ENCODE measurements at places on chromosomes 6 and 20. TPM values are rescaled to one million over a fixed set of nuclear protein-coding genes. Genes with fewer than 3 reads are reported as not detected.

DNA sequence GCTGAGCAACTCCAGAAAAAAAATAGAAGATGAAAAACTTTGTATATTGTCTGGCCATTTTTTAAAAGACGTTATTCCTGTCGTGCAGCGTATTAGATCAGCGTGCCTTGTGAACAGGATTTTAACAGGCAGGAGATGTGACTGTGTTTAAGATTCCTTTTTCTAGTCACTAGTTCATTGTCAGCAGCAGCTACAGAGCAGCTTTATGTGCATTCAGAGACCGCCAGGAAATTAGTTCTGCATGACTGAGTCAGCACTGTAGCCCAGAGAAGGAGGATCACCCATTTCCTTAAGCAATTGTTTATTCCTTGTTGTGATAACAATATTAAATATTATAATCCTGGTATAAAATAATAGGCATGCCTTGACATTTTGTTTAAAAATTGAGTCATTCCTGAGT is 75.4 kb upstream of the ADGRB3 start:
- DNase-seq = peak; percentile 70

- DNase-seq = peak; percentile 43
Observed at GRCh38 chr6:10300071-10300470, 114.8 kb downstream of the TFAP2A start.

Gene SYNDIG1
- 0.02 TPM for polyA plus RNA-seq

- DNase-seq = no peak
Observed at GRCh38 chr6:4774296-4774695, 1.9 kb upstream of the CDYL start.

Gene TNXB
- 8.1 TPM for polyA plus RNA-seq

Gene SLC22A1
- polyA plus RNA-seq = 0.07 TPM

All from fibroblast of lung (primary cell).